Breast epithelium (tissue), 4 donors: ENCODE measurements at places on chromosomes 2 and 18. TPM values are rescaled to one million over a fixed set of nuclear protein-coding genes. Genes with fewer than 3 reads are reported as not detected.

- no peak overlapping the region for H3K4me3 ChIP-seq
- H3K27ac ChIP-seq = no peak overlapping the region
- no peaks in the 10 kb centered on the region for H3K36me3 ChIP-seq
- H3K4me1 ChIP-seq = no peaks in the 10 kb centered on the region
- no peak for DNase-seq
Measured at GRCh38 chr2:181367411-181367810, 89.8 kb upstream of the ITGA4 start.

The IL36B gene
- total RNA-seq = not detected

DNA sequence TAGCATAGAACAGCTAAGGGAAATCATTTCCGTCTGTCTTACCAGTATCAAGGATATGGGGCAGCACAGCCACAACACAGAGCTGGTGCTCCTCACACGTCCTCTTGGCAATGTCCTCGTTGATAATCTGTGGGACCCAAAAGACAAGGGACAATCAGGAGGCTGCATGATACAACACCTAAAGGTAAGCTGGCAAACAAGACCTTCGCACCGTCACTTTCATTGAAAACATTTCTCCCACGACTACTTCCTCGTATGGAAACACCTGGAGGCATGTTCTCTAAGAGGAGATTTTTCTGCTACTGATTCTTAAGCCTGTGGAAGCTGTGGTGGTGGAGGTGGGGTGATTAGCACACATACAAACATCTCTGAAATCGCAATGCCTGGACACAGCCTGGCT is 23.7 kb downstream of the PDIA6 start:
- no peaks in the 10 kb centered on the region for H3K4me1 ChIP-seq
- H3K36me3 ChIP-seq = peaks cover 15% of the 10 kb centered on the region
- H3K4me3 ChIP-seq = no peak overlapping the region
- H3K27ac ChIP-seq = no peak overlapping the region
- no peaks in the 10 kb centered on the region for H3K27me3 ChIP-seq
- DNase-seq = no peak

DNA sequence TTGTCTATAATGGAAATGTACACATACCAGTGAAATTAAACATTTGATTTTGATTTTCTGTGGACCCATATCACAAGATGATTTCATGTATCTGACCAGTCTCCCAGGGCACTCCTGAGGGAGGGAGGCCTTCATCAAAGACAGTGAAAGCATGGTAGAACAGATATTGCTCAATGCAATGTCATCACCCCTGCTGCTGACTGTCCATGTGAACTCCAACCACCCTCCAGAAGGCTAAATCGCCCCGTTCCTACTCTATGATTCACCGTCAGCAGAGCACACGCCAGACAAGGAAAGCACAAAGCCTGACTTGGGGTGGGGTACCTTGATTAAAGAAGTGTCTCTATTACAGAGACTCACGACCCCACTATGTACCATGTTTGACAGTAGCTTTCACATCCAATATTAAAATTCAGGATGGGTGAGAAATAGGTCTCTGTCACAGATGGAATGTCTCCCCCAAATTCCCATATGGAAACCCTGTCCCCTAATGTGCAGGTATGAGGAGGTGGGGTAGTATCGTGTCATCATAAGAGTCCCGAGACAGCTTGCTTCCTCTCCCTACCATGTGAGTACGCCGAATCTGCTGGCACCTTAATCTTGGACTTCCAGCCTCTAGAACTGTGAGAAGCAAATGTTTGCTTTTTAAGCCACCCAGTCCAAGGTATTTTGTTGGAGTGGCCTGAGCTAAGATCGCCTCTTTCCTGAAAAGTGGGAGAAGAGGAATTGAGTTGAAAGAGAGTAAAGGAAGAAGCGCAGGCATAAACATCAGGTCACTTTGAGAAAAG is 42.4 kb downstream of the CYB5A start:
- no peaks in the 10 kb centered on the region for H3K27me3 ChIP-seq
- peak overlapping the region; percentile 25 for H3K27ac ChIP-seq
- H3K4me1 ChIP-seq = no peaks in the 10 kb centered on the region
- no peak for DNase-seq
- H3K4me3 ChIP-seq = no peak overlapping the region

DNA sequence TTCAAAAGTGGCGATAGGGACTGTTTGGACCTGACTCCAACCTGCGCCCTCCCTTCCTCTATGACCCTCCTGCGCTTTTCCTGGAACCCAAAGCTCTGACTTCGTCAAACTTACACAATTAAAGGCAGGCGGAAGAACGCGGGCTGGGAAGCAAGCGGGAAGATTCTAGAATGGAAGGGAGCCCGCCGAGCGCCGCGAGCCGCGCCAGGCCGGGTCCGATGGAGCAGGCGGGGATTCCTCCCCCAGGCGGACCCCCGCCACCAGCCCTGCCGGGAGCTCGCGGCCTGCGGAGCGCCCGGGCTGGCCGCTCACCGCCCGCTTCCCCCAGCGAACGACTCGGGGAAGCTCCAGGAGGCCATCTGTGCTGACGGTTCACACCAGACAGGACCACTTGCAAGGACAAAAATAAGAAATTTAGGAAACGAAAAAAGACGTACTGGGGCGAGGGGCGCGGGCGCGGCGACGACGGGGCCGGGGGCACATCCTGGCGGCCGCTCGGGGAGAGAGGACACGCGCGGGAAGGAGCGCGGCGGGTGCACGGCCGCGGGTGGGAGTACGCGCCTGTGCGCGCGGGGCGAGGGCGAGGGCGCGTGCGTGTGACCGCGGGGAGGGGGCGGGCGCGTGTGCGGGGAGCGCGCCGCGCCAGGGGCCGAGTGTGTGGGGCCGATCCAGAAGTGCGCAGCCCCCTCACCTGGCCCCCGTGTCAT is 1.1 kb upstream of the SALL3 start:
- no peaks in the 10 kb centered on the region for H3K36me3 ChIP-seq
- no peak overlapping the region for H3K27ac ChIP-seq
- peaks cover 91% of the 10 kb centered on the region for H3K27me3 ChIP-seq
- no peak for DNase-seq
- peak overlapping the region; percentile 23 for H3K4me3 ChIP-seq
- H3K4me1 ChIP-seq = no peaks in the 10 kb centered on the region

The ACMSD gene
- total RNA-seq = not detected

The DLX1 gene
- total RNA-seq = 0.29 TPM

DNA sequence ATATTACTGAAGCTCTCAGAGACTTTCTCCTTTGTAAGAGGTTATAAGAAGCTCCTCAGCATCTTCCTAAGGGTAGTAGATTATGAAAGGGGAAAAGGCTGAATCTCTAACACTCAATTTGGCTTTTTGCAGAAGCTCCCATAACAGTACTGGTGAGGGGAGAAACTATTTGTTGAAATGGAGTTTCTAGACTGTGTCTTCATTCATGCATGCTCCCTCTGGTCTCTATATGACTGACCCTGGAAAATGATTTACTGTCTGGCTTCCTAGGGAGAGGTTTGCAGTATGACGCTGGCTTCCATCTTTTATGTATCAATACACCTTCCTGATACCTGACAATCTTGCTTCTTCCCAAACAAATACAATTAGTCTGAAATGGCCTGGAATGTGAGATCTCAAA is 63.9 kb downstream of the LDAH start:
- no peak overlapping the region for H3K27ac ChIP-seq
- no peaks in the 10 kb centered on the region for H3K4me1 ChIP-seq
- no peak overlapping the region for H3K4me3 ChIP-seq
- DNase-seq = no peak
- no peaks in the 10 kb centered on the region for H3K27me3 ChIP-seq

DNA sequence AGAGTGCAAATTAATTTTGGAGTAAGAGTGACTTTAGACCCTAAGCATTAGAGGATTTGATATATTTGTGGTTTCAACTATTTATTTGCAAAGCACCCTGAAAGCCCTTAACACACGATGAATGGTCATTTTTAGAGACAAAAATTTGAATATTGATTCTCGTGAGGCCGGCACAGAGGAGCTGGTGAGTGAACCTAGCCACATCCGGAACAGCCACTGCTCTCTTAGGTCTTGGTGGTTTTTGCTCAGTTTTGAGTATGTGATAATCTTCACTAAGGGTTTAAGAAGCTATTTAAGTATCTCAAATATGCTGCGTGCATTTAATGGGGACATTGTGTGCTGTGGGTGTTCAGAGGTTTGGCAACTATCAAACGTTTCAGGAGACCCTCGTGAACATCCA is 204.8 kb downstream of the TSN start:
- H3K36me3 ChIP-seq = no peaks in the 10 kb centered on the region
- no peak overlapping the region for H3K27ac ChIP-seq
- H3K27me3 ChIP-seq = no peaks in the 10 kb centered on the region
- DNase-seq = no peak
